ENCODE measurements at places on chromosomes 11 and 22.

- ATAC-seq = no peak
Observed at GRCh38 chr11:22879630-22880029, 19.4 kb upstream of the CCDC179 start.

- ATAC-seq = no peak
Observed at GRCh38 chr11:86106916-86107315, 38.0 kb upstream of the PICALM start.

- no peak for ATAC-seq
Observed at GRCh38 chr11:119340335-119341221, at the start of gene C1QTNF5. TSS of gene C1QTNF5 (minus strand) at chr11:119340883. CDS start at chr11:119340397, 486 bp downstream.

- no peak for ATAC-seq
Observed at GRCh38 chr11:128061281-128061871, 526.0 kb downstream of the ETS1 start.

DNA sequence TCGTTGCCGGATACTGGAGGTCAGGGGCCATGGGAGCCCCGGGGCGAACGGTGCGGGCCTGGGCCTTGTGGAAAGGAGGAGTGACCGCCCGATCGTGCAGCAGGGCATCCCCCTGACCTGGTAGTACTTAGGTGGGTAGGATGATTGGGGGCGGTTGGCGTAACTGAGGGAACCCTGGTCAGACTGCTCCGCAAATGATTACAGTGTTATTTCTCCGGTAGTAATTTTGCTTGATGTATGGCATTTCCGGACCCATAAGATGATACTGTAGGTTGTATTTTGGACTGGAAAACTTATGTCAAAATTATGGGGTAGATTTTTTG, 762 bp downstream of the MTMR3 start:
- ATAC-seq = no peak

DNA sequence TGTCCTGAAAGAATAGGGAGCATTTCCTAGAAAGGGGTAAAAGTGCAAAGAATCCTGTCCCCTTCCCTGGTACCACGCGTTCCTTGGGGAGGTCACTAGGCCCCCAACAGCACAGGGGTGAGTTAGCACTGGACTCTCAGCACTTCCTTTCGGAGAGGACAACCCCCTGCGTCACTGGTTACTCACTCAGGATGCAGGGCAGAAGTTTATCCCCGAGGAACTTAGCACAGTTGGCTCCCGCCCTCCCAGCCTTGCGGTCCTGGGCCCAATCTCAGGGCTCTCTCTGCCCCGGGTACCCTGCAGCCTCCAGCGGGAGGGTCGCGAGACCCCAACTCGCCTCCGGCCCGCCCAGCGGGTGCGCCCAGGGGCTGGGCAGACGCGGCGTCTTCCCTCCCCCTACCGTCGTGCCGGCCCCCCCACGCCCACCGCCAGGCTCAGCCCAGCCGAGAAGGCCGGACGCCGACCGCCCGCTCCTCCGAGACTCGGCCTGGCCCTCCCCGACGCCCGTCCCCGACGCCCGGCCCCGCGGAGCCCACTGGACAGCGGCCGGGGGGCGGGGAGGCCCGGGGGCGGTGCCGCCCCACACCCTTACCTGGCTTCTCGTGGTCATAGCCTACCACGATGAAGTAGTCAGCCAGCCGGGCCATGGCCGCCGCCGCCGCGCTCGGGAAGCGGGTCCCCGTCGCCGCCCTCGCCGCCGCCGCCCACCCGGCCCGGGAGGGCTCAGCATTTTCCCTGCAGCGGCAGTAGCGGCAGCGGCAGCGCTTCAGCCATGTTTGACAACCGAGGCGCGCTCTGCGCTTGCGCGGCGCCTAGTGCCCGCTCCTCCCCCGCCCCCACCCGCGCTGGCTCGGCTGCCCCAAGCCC, at the start of gene SBF2:
Gene SBF2, minus strand, starts transcription at position 797 of the 867 bp plus-strand sequence. Its CDS starts 150 bp downstream, at position 647.
- peak; percentile 88 for ATAC-seq

DNA sequence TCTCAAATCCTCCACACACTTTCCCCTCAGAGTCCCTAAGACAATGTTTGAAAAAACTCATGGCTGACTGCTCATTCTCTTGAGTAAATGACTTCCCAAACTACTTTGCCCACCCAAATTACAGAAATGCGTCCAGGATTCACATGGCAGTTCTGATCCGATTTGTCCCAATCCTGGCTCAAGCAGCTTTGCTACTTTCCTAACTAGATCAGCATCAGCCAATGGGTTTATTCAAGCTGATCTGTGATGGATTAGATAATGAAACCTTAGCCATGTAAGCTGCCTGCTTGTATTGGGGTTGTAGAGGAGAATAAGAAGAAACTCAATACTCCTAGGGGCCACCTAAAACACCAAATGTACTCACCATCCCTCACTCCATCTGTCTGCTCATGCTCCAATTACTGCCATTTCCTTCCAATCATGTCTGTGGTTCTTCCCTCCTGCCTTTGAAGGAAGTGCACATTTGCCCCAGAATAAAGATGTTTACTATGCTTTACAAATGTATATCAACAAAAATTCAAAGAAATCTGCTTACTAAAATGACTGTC, 6.9 kb downstream of the RBFOX2 start:
- no peak for ATAC-seq
